Immature natural killer cell (primary cell): ENCODE measurements at places on chromosomes 5 and 9.

DNA sequence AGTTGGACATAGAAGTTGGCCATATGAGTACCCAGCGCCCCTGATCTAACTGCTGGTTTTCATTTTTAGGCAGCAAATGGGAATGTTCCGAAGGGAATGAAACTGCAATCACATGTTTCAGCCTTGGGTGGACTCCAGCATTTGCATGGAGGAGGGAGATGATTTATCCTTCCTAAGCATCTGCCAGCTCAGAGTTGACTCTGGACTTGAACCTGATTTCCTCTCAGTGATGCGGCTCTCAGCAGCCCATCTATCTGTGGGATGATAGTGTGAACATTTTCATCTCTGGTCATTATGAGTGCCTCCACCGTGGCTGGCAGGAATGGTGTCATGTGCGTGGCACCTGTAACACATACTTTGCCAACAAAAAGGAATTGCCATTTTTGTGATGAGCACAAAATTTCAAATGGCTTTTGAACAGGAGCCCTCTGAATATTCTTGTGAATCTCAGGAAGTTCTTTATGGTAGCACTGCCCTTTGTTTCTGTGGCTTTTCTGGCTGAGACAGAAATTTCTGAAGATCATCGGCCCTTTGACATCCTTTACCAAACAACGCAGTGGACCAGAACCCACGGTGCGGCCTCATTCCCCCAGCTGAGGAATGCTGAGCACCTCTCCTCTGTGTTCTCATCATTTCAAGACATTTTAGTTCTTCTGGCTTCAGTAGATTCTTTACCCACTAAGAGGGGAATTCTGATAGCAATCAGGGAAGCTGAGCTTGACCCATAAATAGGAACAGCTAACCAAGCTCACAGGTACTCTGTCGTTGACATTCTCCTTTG is 28.5 kb downstream of the FUBP3 start:
- no peaks in the 10 kb centered on the region for H3K4me1 ChIP-seq
- no peak for DNase-seq

DNA sequence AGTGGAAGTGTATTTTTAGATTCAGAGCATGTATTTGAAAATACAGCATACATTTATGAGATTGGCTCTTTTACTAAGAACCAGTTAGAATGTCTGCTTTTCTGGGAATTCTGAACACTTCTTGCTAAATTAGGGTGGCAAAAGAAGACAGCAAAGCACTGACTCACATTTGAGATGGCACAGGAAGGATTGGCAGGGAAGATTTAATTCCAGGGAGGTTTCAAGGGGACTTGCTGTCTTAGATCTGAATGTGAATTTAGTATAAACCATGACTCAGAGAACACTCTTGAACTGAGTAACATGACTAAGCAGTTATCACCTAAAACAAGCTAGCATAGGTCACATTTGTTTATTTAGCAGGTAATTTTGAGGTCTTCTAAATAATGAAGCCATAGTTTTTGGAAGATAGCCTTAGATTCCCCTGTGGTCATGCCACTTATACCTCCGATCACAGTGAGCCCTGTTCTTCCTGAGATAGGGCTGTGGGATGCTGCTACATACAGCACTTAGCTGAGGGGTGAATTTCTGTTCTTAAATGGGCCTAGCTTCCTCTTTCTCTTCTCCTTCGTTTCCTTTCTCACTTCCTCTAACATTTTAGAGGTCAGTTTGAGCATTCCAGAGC is 173.8 kb downstream of the PCSK1 start:
- H3K36me3 ChIP-seq = no peaks in the 10 kb centered on the region
- no peak overlapping the region for H3K27ac ChIP-seq
- H3K27me3 ChIP-seq = peaks cover under 1% of the 10 kb centered on the region

GRCh38 chr5:99807346-99807745 is 727.8 kb upstream of the FAM174A start:
- H3K4me1 ChIP-seq = no peaks in the 10 kb centered on the region
- H3K4me3 ChIP-seq = no peak overlapping the region
- H3K27me3 ChIP-seq = no peaks in the 10 kb centered on the region
- no peaks in the 10 kb centered on the region for H3K36me3 ChIP-seq
- H3K27ac ChIP-seq = no peak overlapping the region
- DNase-seq = no peak

GRCh38 chr9:135910757-135911156 is 3.4 kb upstream of the CAMSAP1 start:
- no peak overlapping the region for H3K27ac ChIP-seq
- H3K4me1 ChIP-seq = peaks cover 44% of the 10 kb centered on the region
- no peak overlapping the region for H3K4me3 ChIP-seq
- no peak for DNase-seq

DNA sequence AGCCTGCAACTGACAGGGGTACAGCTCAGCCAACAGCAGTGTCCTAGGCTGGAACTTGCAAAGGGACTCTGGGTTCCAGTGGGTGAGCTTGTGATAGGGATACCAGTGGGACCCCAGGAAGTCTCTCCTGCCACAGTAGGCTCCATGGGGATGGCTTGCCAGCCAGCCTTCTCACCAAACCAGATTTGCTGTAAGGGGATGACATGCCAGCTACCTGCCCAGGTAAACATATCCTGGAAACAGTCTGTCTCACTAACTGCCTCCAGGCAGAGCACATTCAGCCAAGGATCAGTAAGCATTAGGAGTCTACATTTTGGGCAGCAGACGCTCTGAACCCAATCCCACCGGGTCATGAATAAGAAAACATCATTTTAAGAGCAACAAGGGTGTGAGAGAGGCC is 49.9 kb downstream of the SIL1 start:
- H3K27me3 ChIP-seq = peaks cover 2% of the 10 kb centered on the region
- H3K4me1 ChIP-seq = peaks cover 7% of the 10 kb centered on the region
- no peak overlapping the region for H3K4me3 ChIP-seq
